ENCODE measurements at places on chromosomes 13 and 19.
A peak's percentile ranks its signal among the peaks of the same experiment; 100 is the strongest.

GRCh38 chr19:46728693-46729339 is 11.9 kb upstream of the PRKD2 start:
- DNase-seq, result peak; percentile 38

DNA sequence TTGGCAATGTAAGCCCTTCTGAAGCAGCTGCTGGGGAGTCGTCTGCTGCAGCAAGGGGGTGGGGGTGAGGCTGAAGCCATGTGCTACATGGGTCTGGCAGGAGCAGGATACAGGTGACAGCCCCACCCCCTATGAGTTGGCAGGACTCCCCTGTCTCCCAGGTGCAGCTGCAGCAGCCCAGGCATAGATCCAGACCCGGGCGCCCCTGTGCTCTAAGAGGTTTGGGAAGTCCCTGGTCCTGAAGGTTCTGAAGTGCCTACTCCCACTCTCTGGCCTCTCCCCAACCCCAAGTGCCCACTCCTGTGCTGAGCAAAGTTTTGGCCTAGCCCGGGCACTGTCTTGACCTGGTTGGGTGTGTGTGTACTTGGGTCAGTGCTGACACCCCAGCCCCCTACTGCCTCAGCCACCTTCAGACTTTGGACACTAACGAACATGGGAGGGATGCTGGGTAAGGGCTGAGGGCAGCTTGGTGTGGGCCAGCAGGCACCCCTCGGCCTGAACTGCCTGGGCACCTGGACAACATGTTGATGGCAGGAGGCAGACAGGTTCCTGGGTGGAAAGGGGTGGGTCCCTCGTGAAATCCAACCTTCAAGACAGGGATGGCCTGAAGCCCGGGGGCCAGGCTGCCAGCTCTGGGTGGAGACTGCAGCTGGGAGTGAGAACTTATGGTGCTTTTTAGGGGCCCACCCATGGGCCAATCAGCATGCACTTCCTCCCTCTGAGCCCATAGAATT is 54.1 kb upstream of the SLITRK6 start:
- DNase-seq, result no peak

- no peak for DNase-seq
Measured at GRCh38 chr13:72559716-72560115, 167.7 kb downstream of the MZT1 start.

DNA sequence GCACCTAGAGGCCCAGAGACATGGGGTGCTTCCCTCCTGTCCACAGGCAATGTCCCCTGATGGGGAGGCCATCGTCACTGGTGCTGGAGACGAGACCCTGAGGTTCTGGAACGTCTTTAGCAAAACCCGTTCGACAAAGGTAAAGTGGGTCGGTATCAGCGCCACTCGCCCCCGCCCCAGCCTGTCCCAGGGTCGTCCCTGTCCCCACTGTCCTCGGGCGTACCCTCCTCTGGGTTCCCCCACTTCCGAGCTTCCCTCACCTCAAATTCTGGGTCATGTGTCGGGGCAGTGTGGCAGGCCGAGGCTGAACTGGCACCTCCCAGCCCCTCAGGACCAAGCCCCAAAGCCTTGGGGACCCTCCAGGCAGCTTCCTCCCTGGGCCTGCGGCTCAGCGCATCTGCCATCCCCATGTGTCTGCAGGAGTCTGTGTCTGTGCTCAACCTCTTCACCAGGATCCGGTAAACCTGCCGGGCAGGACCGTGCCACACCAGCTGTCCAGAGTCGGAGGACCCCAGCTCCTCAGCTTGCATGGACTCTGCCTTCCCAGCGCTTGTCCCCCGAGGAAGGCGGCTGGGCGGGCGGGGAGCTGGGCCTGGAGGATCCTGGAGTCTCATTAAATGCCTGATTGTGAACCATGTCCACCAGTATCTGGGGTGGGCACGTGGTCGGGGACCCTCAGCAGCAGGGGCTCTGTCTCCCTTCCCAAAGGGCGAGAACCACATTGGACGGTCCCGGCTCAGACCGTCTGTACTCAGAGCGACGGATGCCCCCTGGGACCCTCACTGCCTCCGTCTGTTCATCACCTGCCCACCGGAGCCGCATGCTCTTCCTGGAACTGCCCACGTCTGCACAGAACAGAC is 4.4 kb upstream of the TEKTIP1 start:
- DNase-seq, result no peak

GRCh38 chr13:31670831-31671617 is 68.3 kb upstream of the RXFP2 start:
- no peak for DNase-seq

GRCh38 chr13:97174638-97175037 is 47.5 kb upstream of the MBNL2 start:
- no peak for DNase-seq

- no peak for DNase-seq
Measured at GRCh38 chr13:21823949-21824348, 153.1 kb downstream of the FGF9 start.

- no peak for DNase-seq
Measured at GRCh38 chr19:39110263-39110967, 15.2 kb upstream of the PAK4 start.

- no peak for DNase-seq
Measured at GRCh38 chr13:109100705-109101304, 471.4 kb downstream of the MYO16 start.

- DNase-seq, result no peak
Measured at GRCh38 chr19:5369962-5370367, 29.4 kb upstream of the PTPRS start.

DNA sequence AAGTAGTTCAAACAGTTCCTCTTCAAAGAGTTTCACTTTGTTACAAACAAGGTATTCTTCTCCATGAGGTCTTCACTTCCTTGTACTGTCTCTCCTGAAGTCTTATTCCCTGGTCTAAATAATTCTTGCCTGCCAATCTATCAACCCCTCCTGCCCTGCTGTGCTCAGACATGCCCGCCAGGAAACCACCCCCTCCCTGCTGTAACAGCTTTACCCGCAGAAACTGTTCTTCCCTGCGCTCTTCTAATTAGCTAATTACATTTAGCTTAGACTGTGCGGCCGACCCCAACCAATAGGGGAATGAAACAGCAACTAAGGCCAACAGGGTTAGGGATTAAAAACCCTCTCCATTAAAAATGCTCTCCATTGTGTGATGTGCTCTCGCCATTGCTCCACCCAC is 46.7 kb downstream of the ZNF846 start:
- no peak for DNase-seq

- DNase-seq, result no peak
Measured at GRCh38 chr13:43196086-43196621, 172.8 kb downstream of the DNAJC15 start.

DNA sequence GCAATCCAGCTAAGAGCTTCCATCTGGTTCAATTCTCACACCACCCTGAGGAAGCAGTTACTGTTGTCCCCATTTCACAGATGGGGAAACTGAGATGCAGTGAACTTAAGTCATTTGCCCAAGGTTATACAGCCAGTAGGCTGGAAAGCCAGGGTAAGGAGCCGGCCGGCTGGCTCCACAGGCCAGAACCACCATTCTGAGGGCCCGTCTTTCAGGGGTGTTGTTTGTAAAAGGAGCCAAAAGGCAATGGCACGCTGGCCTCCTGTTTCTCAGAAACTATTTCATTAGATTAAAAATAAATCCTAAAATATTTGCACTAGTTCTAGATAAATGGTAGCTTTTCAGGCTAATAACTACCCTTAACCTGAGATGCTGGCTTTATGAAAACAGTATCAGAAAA is 114.9 kb downstream of the CRYL1 start:
- DNase-seq, result no peak

GRCh38 chr19:45995715-45996385 is 583 bp downstream of the CCDC61 start:
- no peak for DNase-seq

- no peak for DNase-seq
Measured at GRCh38 chr13:99045396-99045795, 67.5 kb upstream of the DOCK9 start.

DNA sequence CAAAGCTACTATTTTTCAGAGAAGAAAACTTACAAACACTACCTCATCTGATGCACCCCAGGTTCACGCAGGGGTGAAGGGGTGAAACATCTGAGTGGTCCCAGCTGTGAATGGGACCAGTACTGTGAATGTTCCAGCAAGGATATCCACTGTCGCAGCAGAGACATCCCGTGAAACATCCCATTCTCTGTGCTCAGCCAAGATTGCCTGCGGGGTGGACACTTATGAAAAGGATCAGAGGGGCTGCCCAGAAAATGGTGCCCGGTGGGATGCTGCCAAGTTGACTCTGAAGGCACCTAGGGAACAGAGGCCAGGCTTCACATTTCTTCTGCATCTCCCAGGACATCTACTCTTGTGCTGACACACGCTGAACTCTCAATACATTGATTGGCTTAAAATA is 15.9 kb downstream of the IRS2 start:
- no peak for DNase-seq

GRCh38 chr19:48968179-48968661 is 3.1 kb downstream of the FTL start:
- no peak for DNase-seq

GRCh38 chr19:56124578-56124977 is 3.5 kb upstream of the ZNF787 start:
- no peak for DNase-seq

DNA sequence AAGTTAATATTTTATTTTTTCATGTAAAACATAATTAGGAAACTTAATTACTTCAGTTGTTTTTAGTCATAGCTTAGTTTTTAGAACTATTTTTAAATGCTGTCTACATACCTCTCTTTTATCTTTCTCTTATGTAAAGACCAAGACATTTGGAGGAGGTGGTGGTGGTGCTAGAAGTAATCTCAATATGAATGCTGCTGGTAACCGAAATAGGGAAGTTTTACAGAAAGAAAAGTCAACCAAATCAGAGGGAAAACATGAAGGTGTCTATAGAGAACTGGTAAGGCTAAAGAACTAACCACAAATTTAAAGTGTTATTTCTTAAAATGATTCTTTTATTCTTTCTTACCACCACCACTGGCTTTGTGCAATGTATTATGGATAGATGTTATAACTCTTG is 97.3 kb downstream of the TDRD3 start:
- no peak for DNase-seq

GRCh38 chr13:29498426-29499040 is 97.0 kb downstream of the SLC7A1 start:
- no peak for DNase-seq

- DNase-seq, result no peak
Measured at GRCh38 chr13:103430368-103430767, 364.2 kb upstream of the SLC10A2 start.

DNA sequence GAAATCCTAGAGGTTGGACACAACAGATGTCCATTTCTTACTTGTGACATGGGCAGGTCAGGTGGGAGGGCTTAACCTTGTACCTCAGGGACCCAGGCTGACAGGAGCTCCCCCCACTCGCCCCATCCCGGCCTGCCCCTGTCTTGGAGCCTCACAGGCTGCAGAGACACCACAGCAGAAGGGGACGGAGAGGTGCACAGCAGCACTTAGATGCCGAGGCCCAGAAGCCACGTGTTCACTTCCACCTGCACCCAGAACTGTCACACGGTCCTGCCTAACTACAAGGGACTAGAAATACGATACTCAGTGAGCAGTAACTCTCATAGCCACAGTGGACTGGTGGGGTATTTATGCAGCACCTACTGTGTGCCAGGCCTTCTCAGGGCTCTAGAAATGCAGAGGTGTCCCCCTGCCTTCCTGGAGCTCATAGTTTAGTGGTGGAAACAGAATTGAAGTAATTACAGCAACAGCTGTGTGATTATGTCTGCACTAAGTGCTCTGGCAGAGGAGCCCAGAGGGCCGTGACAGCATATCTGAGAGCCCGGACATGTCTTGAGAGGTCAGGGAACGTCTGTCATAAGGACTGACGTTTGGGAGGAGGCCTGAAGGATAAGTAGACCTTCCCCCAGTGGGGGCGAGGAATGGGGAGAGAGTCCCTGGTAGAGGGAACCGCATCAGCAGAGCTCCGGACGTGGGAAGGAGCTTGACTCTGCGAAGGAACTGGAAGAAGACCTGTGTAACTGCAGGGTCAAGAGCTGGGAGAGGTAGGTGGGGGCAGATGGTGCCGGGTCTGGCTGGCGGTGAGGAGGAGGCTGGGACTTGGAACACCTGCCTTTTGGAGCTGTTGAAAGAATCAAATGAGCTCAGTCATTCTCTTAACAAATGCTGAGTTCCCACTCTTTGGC is 130.0 kb downstream of the SIPA1L3 start:
- DNase-seq, result no peak

GRCh38 chr19:38918526-38918925 is 6.5 kb upstream of the CCER2 start:
- no peak for DNase-seq

DNA sequence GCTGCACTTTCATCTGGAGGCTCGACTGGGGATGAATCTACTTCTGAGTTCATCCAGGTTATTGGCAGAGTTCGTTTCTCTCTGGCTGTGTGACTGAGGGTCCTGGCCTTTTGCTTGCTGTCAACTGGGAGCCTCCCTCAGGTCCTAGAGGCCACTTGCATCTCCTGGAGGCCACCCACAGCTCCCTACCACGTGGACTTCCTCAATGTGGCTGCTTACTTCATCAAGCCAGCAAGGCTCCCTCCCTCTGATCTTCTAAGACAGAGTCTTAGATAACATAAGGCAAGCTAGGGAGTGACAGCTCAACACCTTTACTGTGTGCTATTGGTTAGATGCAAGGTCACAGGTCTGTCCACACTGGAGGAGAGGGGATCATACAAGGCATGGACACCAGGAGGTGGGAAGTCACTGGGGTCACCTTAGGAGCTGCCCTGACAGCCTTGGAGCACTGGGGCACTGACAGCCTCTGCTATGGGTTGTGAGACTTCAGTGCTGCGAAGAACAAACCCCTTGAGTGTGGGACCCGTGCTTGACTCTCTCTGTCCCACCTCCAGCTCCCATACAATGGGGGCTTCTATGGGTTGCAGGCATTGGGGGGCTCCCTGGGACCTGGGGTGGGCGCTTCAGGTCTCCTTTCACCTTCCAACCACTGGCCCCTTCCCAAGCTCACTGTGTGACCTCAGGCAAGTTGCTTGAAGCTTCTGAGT is 5.3 kb downstream of the FAM187B start:
- no peak for DNase-seq

DNA sequence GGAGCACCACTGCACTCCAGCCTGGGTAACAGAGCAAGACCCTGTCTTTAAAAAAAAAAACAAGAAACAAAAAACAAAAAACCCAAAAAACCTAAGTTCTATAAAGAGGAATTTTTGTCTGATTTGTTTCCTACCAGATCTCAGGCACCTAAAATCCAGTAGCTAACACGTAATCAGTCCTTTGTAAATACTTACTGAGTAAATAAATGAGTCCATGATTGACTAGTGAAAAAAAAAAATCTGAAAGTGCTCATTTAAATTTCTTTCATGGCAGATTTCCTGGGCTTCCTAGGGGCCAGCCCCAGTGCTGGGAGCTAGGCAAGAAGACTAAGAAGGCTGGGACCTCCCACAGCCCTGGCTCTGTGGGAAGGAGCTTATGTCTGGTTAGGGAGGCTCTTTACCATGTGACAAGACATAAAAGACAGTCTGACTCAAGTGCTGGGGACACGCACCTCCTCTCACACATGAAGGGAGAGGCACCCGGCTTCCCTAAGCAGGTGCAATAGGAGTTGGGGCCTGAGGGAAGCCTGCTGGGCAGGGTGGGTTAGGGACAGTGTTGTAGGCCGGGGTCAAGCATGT is 22.5 kb downstream of the LIG1 start:
- DNase-seq, result peak; percentile 33
